ENCODE measurements at places on chromosomes 2 and 18.

DNA sequence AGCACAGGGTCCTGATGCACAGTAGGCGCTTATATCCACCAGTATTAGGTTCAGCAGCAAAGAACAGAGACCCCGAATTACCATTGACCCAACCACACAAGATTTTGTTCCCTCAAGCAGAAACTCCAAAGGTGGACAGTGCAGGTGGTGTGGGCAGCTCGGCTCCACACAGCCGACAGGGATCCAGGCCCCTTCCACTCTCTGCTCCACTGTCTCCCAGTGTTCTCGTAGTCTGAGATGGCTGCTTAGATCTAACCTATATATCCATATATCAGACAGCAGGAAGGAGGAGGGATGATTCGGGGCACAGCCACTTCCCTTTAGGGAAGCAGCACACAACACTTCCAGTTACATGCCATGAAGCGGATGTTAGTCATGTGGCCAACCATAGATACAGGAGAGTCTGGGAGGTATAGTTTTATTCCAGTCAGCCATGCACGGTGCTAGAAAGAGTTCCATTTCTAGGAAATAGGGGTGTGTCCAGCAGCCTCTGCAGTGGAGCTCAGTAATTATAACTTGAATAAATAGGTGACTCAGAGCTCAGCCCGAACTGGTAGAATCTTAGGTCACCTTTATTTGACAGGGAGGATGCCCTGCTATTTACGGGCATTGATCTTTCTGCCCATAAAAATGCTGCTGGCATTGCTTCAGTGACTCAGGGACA, 158.9 kb downstream of the TWIST2 start:
- H3K27ac ChIP-seq: no peak overlapping the region
- H3K27me3 ChIP-seq: no peaks in the 10 kb centered on the region
- H3K4me3 ChIP-seq: no peak overlapping the region
- no peak for DNase-seq

DNA sequence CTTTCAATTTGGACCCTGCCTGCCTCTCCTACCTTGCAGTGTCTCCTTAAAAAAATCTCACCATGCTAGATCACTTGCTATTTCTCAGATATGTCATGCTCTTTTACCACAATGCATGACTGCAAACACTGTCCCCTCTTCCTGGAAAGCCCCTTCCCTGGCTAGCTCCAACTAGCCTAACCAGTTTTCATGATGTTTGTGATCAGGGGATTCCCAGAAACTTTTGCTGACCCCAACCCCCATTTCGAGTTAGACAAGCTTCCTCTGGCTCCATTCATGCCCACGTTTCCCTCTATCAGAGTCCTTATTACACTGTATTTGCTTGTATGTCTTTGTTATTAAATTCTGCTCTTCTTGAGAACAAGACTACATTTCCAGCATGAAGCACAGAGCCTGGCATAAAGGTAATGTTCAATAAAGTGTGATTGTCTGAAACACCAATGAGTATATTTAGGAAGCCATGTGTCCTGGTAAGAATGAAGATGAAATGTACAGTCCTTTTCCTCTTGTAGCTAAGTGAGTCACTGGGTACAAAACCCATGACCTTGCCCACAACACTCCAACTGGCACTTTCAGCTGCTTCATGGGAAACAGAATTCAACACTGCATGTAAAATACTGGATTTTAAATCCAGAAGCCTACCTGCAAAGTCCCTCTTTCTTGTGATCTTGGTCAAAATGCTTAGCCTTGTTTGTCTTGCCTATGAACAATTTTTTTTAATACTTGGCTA, 62.0 kb upstream of the ATL2 start:
- no peaks in the 10 kb centered on the region for H3K27me3 ChIP-seq
- no peaks in the 10 kb centered on the region for H3K36me3 ChIP-seq
- peak; percentile 57 for DNase-seq
- peak overlapping the region; percentile 17 for H3K27ac ChIP-seq
- H3K4me3 ChIP-seq: no peak overlapping the region
- peaks cover 13% of the 10 kb centered on the region for H3K4me1 ChIP-seq

DNA sequence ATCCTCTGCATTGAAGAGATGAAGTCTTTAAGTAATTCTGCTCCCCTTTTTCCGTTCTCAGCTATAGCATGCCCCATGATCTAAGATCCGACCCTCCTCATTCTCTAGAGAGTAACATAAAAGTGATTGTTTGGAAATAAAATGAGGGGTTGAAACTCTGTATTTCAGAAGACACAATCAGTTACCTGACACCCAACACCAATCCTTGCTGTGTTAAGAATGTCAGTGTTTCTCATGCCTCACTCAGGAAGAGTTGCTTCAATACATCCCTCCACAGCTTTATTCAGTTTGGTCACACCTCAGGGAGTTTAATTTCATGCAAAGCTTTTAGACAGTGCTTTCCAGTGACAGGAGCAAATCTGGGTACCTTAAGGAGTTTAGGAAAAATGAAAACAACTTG, 49.9 kb upstream of the RBBP8 start:
- no peak overlapping the region for H3K4me3 ChIP-seq
- H3K27ac ChIP-seq: no peak overlapping the region
- no peaks in the 10 kb centered on the region for H3K4me1 ChIP-seq
- DNase-seq: no peak

DNA sequence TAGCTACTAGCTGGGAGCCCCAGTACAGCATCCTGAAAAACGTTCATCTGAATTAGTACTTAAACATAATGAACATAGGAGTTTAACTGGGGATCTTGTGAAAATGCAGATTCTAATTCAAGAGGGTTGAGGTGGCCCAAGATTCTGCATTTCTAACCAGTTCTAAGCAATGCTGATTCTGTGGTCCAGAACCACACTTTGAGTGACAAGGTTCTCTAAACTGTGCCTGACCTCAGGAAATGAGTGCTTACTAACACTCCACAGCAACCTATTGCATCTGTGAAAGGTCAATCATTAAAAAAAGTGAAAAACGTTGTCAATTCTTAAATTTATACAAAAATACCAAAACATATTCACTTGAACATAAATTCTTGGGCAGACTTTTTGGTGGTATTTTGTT, 157.1 kb upstream of the ZFP36L2 start:
- no peak overlapping the region for H3K27ac ChIP-seq
- no peak for DNase-seq
- H3K27me3 ChIP-seq: no peaks in the 10 kb centered on the region
- no peaks in the 10 kb centered on the region for H3K36me3 ChIP-seq
- no peaks in the 10 kb centered on the region for H3K4me1 ChIP-seq

DNA sequence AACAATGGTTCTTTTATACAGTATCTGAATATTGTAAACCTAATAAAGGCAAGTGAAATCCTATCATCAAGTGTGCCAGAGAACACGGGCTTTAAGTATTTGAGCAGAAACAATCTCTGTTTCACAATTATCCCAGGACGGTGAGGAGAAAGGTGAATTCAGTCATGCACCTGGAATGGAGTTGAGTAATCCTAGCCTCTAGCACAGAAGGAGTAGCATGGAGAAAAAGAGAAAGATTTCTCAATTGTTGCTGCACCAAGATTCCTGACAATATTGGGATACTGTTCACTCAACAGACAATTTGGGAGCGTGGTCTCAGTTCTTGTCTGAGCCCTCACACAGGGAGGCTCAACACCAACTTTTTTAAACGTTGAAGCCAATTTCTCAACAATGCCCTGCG, 510.6 kb downstream of the SOX11 start:
- no peaks in the 10 kb centered on the region for H3K36me3 ChIP-seq
- H3K4me3 ChIP-seq: no peak overlapping the region
- H3K4me1 ChIP-seq: no peaks in the 10 kb centered on the region
- H3K27me3 ChIP-seq: no peaks in the 10 kb centered on the region
- no peak overlapping the region for H3K27ac ChIP-seq
- no peak for DNase-seq

GRCh38 chr2:7452110-7452876, 535.1 kb downstream of the RNF144A start:
- H3K4me1 ChIP-seq: no peaks in the 10 kb centered on the region
- H3K27ac ChIP-seq: no peak overlapping the region
- no peaks in the 10 kb centered on the region for H3K36me3 ChIP-seq
- H3K27me3 ChIP-seq: peaks cover 3% of the 10 kb centered on the region
- H3K4me3 ChIP-seq: no peak overlapping the region
- no peak for DNase-seq

GRCh38 chr2:141611176-141611571, 519.6 kb downstream of the LRP1B start:
- no peaks in the 10 kb centered on the region for H3K36me3 ChIP-seq
- no peaks in the 10 kb centered on the region for H3K27me3 ChIP-seq
- no peak for DNase-seq
- H3K4me1 ChIP-seq: no peaks in the 10 kb centered on the region
- H3K4me3 ChIP-seq: no peak overlapping the region

DNA sequence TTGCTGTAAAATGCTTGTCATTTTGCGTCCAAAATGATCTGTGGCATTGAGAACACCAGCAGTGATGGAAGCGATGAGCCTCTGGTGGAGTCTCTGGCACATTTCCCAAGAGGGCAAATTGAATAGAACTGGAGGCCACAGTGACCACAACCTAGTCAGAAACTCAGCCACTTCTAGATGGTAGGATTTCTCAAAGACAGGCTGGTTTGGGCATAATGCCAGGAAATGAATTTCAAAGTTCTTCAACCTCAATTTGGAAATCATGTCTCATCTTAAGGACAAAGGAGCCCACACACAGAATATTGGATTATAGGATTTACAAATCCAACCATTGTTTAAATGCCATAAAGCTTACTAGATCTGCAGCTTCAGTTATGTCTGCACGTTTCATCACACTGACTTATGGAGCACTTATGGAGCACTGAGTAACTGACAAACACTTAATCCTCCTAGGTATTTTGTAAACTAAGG, 132.1 kb downstream of the COL6A3 start:
- no peak for DNase-seq
- H3K27ac ChIP-seq: no peak overlapping the region
- peaks cover 24% of the 10 kb centered on the region for H3K4me1 ChIP-seq
- H3K4me3 ChIP-seq: no peak overlapping the region
- H3K27me3 ChIP-seq: no peaks in the 10 kb centered on the region
- no peaks in the 10 kb centered on the region for H3K36me3 ChIP-seq

- H3K36me3 ChIP-seq: no peaks in the 10 kb centered on the region
- DNase-seq: peak; percentile 26
- H3K27me3 ChIP-seq: no peaks in the 10 kb centered on the region
- no peak overlapping the region for H3K4me3 ChIP-seq
These were observed 69.4 kb upstream of the ZNF397 start for GRCh38 chr18:35171315-35171987.
